ENCODE measurements at places on chromosomes 11 and 22.

DNA sequence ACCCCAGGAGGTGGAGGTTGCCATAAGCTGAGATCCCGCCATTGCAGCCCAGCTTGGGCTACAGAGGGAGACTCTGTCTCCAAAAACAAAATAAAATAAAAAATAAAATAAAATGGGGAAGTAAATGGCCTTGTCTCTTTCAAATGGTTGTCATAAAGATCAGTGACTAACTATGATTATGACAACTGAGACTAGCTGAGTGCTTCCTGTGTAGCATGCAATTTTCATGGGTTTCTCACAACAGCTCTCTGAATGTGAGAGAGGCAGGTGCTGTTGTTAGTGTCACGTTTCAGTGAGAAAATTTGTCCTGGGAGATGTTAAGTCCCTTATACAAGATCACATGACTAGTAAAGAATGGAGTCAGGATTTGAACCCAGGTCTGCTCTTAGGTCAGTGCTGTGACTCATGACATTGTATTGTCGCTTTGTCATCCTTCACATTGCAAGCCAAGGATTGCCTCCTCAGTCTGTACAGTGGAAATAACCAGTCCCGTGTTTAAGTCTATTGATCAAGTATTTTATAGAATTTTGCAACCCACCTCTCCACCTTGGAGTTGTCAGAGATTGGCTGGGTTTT, 163.3 kb upstream of the CCDC90B start:
- no peak for DNase-seq

DNA sequence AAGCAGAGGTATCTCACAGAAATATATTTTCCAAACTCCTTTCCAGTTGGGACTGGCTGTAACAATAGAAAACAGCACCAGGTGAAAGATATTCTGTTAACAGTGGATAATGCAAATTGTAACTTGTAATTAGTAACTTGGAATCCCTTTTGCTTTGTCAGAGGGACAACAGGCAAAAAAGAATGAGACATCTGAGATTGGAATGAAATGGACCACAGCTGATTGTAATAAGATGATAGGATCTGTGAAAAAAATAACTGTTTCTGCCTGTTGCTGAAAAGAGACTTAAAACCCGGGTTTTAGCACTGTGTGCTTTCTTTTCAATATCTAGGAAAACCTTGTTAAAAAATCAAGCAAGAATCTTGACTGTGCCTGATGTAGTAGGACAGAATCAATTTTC, 655.7 kb downstream of the METTL15 start:
- no peak for DNase-seq

GRCh38 chr11:90855531-90855930, 632.7 kb upstream of the CHORDC1 start:
- DNase-seq: no peak

DNA sequence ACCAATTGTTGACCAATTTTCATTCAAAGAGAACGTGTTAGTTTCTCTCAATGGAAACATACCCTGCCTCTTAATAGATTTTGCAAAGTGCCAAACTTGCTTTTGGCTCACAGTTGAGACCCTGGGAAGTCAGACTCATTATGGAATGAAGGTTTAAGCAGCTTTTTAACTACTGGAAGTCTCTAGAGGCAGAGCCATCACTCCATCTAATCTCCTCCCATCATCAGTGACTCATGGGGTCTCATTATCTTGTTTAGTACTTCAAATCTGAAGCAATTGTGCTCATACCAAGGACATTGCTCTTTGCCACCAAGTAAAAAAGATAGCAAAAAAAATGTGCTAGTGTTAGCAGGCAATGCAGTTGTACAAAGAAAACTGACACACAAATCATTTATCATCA, 537.1 kb upstream of the LRRC4C start:
- DNase-seq: no peak

DNA sequence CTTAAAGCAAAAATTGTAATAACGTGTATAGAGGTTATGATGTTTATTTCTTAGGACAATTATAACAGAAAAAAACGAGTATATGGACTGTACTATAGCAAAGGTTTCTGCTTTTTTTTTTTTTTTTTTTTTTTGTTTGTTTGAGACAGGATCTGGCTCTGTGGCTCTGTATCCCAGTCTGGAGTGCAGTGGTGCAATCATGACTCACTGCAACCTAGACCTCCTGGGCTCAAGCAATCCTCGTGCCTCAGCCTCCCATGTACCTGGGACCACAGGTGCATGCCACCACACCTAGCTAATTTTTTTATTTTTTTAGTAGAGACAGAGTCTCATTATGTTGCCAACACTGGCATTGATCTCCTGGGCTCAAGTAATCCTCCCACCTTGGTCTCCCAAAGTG, 39.2 kb downstream of the ZFTA start:
- no peak for DNase-seq

DNA sequence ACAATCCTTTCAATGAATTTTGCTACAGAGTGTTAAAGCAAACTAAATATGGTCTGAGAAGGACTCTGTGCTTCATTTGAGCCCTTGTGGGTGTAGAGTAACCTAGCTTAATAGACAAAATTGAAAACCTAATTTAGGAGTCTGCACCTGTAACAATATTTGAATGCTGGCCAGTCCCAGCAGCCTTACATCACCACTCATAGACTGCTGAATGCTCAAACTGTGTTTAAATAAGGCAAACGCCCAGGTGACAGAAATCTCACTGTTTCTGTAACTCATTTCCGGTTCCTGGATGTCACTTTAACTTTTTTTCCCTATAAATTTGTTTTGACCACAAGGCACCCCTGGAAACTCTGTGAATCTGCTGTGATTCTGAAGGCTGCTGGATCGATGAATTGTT, 45.5 kb upstream of the GLYATL1B start:
- DNase-seq: no peak

GRCh38 chr22:42338479-42338878, 68.0 kb upstream of the TCF20 start:
- DNase-seq: no peak

DNA sequence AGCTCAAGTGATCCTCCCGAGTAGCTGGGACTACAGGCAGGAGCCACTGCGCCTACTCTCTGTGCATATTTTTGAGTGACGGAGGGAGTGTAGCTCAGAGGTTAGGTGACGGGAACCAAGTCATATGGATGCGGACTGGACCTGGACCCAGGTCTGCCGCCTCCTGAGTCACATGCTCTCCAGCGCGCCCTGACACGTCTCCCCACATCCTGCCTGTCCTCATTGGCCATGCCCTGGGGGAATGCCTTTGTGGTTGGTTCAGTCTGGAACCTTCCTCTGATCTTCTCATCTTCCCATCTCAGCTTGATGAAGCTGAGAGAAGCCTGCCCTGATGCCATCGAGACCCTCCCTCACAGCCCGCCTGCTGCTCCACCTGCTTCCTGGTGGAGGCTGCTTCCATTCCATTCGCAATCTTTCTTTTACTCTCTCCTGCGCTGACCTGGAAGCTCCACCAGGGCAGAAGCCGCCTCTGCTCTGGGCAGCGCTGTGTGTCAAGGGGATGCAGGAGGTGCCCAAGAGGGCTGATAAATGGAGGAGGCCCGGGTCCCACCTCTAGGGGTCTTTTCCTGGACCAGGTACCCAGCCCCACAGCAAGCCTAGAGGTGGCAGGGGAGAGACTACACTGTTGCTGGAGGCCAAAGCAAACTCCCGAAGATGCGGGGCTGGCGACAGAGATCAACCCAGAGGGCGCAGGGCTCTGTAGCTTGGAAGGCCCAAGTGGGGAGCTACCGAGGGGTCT, 13.9 kb upstream of the BAIAP2L2 start:
- DNase-seq: no peak

DNA sequence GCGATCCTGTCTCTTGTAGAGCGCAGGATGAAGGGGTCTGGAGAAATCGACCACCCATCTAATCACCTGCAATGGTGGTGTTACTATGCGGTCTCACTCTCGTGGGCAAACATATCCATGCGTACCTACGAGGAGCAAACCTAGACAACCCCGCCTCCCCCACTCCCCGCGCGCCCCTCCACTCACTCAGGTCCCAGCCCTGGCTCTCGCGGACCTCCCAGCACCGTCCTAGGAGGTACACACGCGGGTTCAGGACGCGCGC, 887 bp downstream of the TRPC6 start:
- no peak for DNase-seq

- no peak for DNase-seq
Measured at GRCh38 chr11:13376838-13377237, 86.2 kb downstream of the BTBD10 start.

DNA sequence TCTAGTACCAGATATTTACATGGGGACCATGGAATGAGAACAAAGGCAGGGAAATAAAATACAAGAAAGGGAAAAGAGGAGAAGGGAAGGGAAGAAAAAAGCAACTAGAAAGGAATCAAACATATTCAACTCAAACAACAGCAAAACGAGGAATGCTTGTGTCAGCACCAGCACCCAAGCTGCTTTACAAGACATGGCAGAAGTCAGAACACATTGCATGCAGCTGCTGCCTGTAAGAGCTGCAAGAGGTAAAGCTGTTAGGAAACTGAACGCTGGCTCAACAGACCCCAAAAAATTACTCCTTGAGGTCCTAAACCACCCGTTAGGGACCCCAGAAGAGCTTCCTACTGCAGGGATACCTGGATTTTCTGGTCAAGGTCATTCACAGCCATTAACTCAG, 296.9 kb downstream of the OPCML start:
- no peak for DNase-seq

- no peak for DNase-seq
Measured at GRCh38 chr22:28208036-28208435, 289.0 kb upstream of the PITPNB start.

GRCh38 chr11:65417702-65418430, 4.7 kb upstream of the NEAT1 start:
- DNase-seq: no peak

DNA sequence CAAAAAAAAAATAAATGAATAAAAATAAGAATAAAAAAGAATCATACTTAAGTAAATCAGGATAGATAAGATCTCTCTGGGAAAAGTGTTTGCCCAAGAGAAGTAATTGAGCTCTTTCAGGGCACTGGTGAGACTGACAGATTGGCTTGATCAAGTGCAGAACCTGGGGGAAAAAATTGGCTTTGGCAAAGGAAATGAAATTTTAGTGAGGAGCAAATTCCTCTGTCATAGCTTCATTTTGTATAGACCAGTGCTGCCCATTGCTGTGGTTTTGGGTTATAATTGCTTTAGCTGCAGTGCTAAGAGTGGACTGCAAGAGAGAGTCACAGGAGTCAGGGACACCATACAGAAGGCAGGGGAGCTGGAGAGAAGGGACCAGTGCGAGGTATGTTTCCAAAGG, 35.7 kb downstream of the SFI1 start:
- DNase-seq: no peak

GRCh38 chr11:68402355-68403031, 58.1 kb upstream of the PPP6R3 start:
- no peak for DNase-seq

DNA sequence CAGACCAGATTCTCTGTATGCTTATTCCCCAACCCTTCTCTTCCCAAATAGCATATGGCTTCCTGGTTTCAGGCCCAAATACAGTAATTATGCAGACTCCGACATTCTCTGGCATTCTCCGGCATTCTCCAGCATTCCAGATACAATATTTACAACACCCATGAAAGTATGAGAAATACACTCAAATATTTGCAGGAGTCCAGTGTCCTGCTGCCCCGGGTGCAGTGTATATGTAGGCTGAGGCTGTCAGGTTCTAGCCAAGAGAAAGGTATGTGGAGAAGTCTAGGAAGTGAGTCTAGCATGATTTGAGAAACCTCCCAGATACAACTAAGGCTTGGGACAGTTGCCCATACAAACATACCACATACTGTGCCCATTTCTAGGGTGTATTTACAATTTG, 160.7 kb downstream of the SOX6 start:
- DNase-seq: no peak

- DNase-seq: no peak
Measured at GRCh38 chr22:27792452-27793161, 8.9 kb downstream of the MN1 start.

- no peak for DNase-seq
Measured at GRCh38 chr11:57230791-57231538, 6.1 kb downstream of the APLNR start.

GRCh38 chr11:70455354-70455753, 57.0 kb downstream of the CTTN start:
- no peak for DNase-seq

- no peak for DNase-seq
Measured at GRCh38 chr11:2300290-2300935, 1.3 kb downstream of the C11orf21 start.
